Kidney (tissue), 22 donors: ENCODE measurements at places on chromosomes 6 and 20.
A peak's percentile ranks its signal among the peaks of the same experiment; 100 is the strongest.

DNA sequence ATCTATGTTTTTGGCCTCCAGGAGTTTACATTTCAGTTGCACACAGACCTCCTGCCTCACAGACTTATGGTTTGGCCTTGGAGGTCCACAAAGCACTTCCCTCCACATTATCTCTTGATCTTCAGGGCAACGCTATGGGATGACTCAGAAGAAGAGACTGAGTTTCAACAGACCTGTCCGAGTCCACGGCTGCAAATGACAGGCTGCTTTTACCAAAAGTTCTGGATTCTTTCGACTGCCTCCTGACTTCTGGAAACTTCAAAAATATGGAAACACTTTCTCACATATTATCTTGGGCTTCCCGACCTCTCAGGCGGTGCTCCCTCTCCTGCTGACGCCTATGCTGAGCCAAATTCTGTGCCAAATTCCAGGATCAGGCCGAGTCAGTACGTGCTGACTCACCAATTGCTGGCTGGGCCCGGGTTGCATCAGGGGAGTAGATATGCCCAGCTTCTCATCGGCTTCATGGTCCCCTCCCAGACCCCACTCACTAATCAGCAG, 190.2 kb downstream of the BMP7 start:
- no peak for DNase-seq

GRCh38 chr6:19873031-19873430, 35.9 kb downstream of the ID4 start:
- DNase-seq = no peak

- DNase-seq = no peak
Observed at GRCh38 chr6:112594886-112595594, 247.9 kb downstream of the RFPL4B start.

DNA sequence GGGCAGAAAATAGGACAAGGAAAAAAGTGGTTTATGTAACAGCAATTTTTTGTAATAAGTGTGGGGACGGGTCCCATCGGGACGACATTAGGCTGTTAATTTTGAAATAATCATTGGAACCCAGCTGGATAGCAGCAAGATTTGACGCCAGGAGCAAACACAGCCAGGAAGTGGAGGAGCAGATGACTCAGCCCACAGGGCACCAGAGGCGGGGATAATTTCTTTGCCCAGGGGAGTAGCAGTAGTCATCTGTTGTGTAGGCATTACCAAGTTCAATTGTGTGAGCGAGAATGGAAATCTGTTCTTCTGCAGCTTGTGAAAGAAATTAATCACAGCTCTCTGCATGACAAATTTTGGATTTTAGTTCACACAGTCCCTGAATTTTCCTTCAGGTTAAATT, 22.6 kb upstream of the RIN2 start:
- DNase-seq = no peak

DNA sequence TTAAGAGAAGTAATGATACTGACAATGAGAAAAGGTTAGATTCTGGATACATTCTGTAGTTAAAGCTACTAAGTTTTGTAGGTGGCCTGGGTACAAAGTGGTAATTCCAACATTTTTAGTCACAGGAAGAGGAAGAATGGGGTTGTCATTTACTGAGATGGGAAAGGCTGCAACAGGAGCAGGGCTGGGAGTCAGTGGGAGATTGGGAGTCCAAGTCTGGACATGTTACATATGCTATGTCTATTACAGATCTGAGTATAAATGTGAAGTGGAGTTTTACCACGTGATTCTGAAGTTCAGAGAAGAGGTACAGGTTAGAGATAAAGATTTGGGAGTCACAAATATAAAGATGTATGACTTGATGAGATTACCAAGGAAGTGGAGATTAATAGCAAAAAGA, 116.2 kb downstream of the RWDD2A start:
- no peak for DNase-seq

DNA sequence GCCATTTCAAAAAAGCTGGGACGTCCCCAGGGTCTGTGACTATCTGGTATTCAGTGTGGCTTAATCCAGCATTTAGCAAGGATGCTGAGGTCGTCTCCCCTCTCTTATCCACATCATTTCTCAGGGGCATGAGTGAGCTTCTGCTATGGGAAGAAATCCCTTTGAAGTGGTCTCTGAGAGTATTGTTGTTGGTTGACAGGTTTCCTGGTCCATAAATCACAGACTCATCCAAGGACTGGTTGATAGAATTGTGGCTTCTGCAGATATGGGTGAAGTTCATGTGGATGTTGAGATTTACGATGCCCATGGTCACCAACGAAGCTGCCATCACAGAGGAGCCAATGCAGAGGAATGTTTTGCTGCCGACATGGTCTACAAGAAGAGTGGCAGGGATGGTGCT, 24.0 kb downstream of the SLC2A12 start:
- no peak for DNase-seq

GRCh38 chr6:134764741-134765140, 185.2 kb downstream of the ALDH8A1 start:
- DNase-seq = no peak

DNA sequence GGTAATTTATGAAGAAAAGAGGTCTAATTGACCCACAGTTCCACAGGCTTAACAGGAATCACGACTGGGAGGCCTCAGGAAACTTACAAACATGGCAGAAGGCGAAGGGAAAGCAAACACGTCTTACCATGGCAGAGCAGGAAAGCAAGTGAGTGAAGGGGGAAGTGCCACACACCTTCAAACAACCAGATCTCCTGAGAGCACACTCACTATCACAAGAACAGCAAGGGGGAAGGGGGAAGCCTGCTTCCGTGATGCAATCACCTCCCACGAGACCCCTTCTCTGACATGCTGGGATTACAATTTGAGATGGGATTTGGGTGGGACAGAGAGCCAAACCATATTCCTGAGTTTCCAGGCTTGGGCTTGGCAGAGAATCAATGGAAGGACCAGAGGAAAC, 124.1 kb upstream of the RAB32 start:
- no peak for DNase-seq

GRCh38 chr6:101085327-101085726, 204.2 kb upstream of the ASCC3 start:
- DNase-seq = no peak

DNA sequence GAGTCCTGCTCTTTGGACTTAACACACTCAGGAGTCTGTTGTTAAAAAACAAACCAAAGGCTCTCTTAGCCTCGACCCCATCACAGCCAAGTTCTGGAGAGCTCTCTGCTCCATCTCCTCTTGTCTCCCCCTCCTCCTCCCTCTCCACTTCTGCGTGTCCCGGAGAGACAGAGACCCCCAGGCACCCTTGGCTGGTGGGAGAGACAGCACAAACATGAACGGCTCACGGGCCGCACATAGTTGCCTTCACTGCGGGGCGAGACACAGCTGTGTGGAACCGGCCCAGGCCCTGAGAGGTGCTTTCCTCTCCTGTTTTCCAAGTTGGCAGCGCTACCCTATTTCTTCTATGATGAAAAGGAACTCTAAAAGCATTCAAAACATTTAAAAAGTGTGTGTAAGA, 23.3 kb upstream of the MYT1 start:
- no peak for DNase-seq

DNA sequence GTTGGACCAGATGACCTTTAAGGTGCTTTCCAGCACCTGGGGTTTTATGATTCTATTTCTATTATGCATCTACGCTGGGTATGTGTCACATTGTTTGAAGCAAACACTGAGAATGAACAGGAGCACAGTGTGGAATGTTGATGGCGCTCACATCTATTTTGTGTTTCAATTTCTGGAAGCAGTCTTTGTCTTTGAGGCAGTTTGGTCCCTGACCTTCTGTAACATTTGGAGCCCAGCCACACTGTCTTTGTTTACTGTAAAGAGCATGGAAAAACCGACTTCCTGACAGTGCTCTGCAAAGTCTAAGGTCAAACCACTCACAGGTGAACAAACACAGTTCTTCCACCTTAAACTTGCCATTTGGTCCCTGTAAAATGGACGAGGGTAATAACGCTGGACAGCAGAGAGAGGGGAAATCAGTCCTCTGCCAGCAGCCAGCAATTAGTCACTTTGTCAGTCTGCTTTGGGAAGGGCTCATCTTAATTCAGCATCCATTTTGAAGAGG, 155.5 kb downstream of the PRL start:
- peak; percentile 83 for DNase-seq

DNA sequence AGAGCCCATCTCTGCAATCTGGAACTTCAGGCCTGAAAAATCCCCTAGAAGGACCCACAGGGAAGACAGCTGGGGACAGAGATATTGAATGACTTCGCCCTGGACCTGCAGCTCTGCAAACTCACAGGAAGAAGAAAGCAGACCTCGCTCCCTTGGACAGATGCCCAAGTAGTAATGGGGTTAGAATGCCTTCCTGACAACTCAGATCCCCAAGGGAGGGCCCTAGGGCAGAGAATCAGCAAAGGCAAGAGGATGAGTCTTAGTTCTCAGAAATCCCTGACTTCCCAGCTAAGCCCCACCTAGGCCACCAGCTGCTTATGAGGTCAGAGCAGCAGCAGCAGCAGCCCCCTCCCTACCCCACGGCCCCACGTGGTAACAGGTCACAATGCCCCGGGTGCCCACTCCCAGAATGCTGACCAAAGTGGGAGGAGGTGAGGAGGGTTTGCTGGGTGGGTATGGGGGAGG, at the start of gene C20orf141:
C20orf141 (plus strand) TSS at position 401 of the 465 bp plus-strand sequence. CDS start 198 bp downstream, outside the sequence.
- peak; percentile 49 for DNase-seq

DNA sequence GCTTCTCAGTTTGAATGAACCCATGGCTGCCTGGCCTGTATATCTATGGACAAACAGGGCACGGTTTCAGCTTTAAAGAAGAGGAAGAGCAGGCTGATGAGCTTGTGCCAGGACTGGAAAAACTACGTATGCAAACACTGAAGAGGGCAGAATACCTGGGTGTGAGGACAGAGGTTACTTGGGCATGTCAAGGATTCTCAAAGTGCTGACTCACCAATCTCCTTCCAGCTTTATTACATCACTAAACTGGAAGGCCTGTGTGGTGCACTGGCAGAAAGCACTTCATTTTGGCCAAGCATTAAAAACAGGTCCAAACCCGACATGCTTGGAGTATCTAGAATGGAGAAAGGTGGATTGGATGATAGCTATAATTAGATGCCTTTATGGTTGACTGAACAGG, 95.2 kb downstream of the GMPR start:
- no peak for DNase-seq

DNA sequence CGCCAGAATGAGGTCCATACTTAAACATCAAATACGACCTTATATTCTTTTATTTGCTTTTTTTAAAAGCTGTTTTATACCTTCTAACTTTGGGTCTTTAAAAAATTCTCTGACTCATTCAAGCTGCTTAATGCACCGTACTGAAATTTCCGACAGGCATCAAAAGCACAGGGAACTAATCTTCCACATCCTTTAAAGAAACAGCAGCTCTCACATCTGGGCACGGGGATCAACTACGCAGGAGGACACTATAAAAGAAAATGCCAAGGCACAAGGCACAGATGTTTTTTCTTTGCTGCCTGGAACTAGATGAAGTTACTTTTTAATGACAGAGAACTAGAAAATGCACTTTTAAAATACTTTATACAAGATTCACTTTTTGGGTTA, 112.4 kb upstream of the ARG1 start:
- peak; percentile 12 for DNase-seq

DNA sequence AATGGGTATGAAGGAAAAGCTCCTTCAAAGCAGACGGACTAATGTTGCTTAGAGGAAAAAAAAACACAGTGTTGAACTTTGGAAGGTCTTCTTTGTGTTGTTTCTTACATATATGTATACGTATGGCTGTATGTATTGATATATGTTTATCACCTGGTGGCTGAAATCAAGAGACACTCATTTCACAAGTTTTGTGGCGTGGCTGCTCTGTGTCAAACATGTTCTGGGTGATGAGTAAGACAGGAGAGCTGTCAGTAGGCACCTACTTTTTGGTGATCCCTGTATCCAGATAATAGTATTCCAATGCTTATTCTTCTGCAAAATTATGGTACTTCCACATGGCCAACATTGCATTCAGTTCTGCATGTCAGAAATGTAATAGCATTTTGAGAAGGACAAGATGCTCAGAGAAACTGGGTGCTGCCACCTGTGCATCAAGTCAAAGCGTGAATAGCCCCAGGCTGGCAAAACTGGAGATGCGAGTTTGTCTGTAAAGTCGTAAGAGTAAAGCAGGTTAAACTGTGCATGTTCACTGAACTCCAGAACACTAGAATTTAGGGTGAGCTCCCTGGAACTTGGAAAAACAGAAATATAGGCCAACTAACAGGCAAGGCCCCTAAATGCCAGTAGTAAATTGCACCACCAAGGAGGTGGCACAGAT, 67.9 kb downstream of the ARMC2 start:
- no peak for DNase-seq

GRCh38 chr6:99471638-99472037, 43.6 kb downstream of the USP45 start:
- no peak for DNase-seq

- DNase-seq = peak; percentile 15
Observed at GRCh38 chr20:63090682-63091571, 84.2 kb upstream of the BHLHE23 start.

DNA sequence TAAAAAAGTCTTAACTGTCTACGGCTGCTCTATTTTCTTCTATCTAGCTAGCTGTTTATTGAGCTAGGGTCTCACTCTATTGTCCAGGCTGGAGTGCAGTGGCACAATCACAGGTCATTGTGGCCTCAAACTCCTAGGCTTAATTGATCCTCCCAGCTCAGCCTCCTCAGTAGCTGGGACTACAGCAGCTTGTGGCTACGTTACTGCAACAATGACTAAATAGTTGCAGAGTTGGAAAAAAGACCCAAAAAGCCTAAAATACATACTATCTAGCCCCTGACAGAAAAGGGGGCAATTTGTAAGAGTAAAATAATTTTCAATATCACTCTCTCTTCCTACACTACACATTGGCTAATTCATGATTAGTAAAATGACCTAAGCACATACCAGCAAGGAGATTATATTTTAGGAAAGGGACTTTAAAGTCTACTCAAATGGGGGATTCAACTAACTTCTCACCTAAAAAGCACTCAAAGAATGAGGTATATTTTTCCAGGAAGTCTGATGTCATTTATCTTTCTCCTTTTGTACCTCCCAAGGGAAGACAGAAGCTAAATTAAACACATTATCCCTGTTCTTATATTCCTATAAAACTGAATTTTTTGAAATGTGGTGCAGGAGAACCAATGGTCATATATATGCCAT, 82.8 kb downstream of the ZMYND8 start:
- DNase-seq = no peak

DNA sequence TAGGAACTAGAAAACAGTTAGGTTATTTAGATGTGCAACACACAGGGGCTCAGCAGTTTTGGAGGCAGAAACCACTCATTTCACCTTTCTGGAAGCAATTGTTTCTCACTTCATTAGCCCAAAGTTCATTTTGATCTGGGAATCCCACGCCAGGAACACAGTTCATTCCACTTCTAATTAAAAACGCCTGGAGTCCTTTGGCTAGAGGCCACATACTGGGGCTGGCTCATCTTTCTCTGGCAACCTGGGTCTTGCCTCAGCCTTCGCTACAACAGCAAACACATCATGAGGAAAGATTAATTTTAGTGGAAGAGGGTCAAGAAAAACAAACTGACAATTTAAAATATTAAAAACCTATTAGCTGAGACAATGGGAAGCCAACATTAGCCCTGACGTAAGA, 69.7 kb downstream of the RFPL4B start:
- DNase-seq = no peak

GRCh38 chr6:126064748-126065401, 78.5 kb downstream of the TRMT11 start:
- DNase-seq = no peak
